ENCODE measurements at places on chromosomes 2 and 18. TPM values are rescaled to one million over a fixed set of nuclear protein-coding genes. Genes with fewer than 3 reads are reported as not detected.

ANKRD36C gene
- 56.8 TPM for total RNA-seq

RAD51AP2 gene
- not detected for total RNA-seq

GAD1 gene
- not detected for total RNA-seq

GRCh38 chr2:173400760-173401159 lies 46.1 kb downstream of the CDCA7 start:
- DNase-seq, result peak; percentile 36

GRCh38 chr2:41381701-41382100 lies 666.1 kb upstream of the PKDCC start:
- no peak for DNase-seq

- DNase-seq, result no peak
Observed at GRCh38 chr2:177622521-177622920, 229.9 kb downstream of the AGPS start.

DNA sequence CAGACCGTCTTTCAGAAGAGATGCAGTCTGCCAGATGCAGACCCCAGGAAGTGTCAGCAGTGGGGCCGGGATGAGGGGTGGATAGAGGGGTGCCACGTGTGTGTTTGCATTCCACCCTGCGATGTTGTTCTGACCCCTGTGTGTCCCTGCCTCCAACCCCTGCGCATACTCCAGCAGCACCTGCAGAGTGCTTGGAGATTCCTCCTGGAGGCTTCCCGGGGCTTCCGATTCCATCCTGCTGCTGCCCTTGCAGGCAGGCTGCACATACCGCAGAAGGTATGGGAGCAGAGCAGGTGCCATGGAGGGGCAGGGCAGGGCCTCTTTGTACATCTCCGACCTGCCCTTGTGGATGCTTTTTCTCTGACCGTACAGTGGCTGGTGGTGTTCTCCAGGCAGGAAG lies 177.2 kb downstream of the SH3RF3 start:
- DNase-seq, result no peak

DNA sequence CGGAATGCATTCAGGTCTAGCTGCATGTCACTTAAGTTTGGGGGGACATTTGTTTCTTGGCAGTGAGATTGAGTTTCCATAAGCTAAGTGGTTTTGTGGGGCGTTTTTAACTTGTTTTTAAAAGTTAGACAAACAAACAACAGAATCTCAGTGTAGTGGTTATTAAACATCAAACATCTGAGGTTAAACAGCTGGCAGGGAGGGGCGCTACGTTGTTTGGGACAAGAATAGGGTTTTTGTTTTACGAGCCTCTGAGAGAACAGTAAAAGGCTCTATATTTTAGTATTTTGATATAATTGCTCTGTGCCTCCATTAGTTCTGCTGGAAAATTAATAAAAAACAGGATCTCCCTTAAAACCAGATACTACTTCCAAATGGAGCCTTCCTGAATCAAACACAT lies 41.6 kb upstream of the TMEM177 start:
- no peak for DNase-seq

DNA sequence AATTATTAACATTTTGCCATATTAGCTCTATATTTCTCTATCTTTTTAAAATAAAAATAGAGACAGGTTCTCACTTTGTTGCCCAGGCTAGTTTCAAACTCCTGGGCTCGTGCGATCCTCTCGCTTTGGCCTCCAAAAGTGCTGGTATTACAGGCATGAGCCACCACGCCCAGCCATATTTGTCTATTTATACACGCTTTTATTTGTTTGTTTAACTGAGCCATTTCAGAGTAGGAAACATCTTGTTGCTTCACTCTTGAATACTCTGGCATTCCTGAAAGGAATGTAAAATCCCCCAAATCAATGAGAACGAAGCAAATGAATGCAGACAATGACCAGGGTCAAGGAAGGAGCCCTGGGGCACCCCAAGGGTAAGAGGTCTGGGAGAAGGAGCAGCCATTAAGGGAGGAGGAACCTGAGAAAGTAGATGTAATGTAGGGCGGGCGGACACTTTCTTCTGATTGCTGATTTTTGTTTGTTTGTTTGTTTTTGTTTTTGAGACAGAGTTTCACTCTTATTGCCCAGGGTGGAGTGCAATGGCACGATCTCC lies 31.7 kb upstream of the RAB1A start:
- DNase-seq, result no peak

- no peak for DNase-seq
Observed at GRCh38 chr2:100237770-100238169, 84.5 kb downstream of the LONRF2 start.

DNA sequence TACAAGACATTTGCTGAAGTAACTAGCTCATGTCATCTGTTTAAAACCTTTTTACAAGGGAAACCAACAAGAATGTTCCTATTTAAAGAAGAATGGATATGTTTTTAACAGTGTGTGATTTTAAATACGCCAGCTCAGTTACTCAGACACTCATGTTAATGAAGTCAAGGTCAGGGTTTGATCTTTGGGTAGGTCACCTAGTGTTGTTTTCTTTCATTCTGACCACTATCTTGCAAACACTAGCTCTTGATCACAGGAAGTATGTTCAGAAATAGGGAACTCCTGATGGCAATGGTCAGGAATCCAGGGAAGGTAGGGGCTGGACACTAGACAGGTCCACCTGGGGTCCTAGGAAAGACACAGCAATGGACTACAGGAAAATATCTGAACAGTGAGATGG lies 116.7 kb downstream of the CPS1 start:
- no peak for DNase-seq

DNA sequence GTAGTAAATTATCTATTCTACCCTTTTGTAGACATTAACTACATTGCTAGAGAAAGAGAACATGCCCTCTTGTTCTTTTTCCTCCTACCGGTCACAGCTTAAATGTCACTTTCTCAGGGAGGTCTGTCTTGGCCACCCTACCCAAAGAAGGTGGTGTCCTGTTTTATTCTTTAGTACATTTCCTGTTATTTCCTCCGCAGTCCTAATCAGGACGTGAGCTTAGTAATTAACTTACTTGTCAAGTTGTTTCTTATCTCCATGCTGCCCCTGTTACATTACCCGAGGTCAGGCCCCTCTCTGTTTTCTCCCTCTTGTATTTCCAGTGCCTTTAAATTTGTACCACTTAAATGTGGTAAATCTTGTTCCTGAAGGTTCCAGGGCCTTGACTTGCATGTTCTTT lies 73.7 kb upstream of the RMDN2 start:
- DNase-seq, result peak; percentile 48

- no peak for DNase-seq
Observed at GRCh38 chr2:44290261-44290660, 15.0 kb downstream of the SLC3A1 start.

GRCh38 chr2:120826716-120827410 lies 91.2 kb downstream of the GLI2 start:
- DNase-seq, result no peak

Measured in dermis blood vessel endothelial cell (primary cell).